ENCODE measurements at places on chromosomes 7 and 10. TPM values are rescaled to one million over a fixed set of nuclear protein-coding genes. Genes with fewer than 3 reads are reported as not detected.

The SMKR1 gene
- total RNA-seq: not detected

The RBP3 gene
- total RNA-seq: not detected

The OR2A7 gene
- 1.9 TPM for total RNA-seq

The ATOH7 gene
- total RNA-seq: not detected

The ADIRF gene
- total RNA-seq: 212 TPM

DNA sequence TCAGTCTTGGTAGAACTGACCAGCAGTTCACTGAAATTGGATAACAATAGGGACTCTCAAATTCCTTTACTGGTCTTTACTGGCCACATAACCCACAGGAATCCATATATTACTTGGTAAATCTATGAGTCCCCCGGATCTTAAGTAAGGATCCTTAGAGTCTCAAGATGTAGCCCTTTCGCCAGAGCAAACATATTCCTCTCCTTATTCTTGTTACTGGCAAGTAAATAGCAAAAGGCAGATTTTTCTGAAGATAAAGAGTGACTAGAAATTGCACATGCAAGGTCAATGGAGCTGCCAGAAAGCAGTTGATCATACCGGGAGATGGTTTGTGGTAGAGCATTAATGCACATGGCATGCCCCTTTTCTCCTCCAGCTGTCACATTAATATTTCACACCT is 283.0 kb downstream of the HDAC9 start:
- DNase-seq: no peak

- no peak for DNase-seq
Measured at GRCh38 chr7:36951257-36951697, 227.0 kb upstream of the AOAH start.

- DNase-seq: no peak
Measured at GRCh38 chr7:2829040-2829439, 15.1 kb downstream of the GNA12 start.

DNA sequence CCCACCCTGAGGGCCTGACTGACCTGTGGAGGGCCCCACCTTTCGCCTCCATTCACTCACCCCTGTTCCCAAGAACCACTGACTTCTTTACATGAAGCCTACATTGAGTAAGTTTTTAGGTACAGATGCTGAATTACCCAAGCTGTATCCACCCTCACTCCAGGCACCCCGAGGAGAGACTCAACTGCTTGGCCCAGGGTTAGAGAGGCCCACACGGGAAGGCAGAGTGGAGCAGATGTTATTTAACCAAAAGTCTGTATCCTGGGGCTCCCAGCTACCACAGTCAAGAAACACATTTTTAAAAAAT is 213.1 kb upstream of the FRMD4A start:
- no peak for DNase-seq

GRCh38 chr7:921581-922333 is 32.7 kb downstream of the ADAP1 start:
- peak; percentile 78 for DNase-seq

All from posterior vena cava (tissue), 2 donors.